ENCODE measurements at places on chromosomes 13 and 19.

DNA sequence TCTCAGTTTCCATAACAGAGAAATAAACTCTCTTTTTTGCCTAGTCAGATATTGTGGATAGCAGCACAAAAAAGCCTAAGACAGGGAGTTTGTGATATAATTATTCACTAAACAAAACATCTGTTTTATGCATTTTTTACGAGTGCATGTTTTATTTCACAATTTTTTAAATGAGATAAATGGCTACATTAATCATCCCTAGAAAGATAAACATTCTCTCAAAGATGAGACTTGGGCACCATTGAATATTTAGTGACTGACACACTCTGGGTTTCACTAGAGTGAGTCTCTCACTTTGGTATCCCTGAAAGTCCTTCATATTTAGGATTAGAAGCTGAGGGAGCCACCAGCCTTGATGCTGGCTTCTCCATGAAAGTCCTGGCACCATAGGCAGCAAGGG is 74.3 kb upstream of the LRCH1 start:
- no peak for DNase-seq

DNA sequence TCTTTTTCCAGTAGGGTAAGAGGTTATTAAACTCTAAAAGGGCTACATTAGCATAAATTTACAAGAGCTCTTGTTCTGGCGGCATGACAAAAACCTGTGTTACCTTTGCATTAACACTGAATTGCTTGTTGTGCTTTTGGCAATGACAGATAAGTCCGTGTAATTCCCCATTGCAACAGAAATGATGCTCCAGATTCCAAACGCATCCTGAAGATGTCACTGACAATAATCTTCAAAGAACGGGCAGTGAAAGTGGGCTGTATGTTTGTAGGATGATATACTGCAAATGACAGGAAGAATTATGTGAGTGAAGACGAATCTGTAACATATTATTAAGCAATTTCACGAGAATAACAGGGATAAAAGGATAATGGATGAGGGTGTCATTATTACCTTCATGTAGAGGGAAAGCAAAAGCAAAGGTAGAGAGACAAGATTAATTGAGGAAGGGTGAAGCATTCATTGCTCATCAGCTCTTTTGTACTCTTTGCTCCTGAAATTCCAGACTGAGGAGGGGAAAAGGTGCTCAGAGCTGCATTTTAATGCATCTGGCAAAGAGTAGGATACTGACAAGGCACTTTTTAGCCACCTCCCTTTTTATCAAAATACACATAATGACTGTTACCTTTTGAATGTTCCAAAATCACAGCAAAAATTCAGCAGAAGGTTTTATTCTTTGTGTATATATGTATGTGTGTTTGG is 38.5 kb upstream of the MAB21L1 start:
- no peak for DNase-seq

- peak; percentile 20 for DNase-seq
Measured at GRCh38 chr13:27168906-27169657, 2.5 kb downstream of the USP12 start.

DNA sequence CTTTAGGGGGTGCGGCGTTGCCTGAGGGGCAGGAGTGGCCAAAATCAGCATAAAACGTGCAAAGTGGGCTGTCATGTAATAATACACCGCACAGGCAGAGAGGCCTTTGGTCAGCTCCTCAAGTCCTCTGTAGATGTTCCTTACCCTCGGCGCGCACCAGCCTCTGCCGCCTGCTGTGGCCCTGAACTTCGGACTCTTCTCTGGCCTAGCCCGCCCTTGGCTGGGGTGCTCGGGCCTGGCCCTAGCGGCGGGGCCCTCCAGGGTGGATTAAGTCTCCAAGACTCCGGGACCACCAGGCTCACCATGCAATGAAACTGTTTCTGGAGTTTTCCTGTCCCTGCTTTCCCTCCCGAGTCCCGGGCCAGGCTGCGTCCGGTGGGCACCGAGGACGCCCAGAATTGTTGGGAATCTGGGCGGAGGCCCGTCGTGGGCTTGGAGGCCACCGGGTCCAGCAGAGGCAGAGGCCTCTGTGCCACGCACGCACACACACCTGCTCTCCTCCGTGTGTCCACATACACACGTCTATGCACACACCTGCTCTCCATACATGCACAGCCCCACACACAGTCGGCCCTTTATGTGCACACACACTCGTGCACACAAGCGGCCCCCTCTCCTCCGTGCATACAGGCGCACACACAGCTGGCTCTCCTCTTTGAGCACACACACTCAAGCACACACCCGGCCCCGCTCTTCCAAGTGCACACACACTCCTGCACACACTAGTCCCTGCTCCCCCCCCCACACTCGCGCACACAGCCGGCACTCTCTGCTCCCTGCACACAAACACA is 1.5 kb upstream of the TFDP1 start:
- DNase-seq: no peak

GRCh38 chr13:73335944-73336343 is 277.1 kb downstream of the KLF5 start:
- DNase-seq: peak; percentile 46

GRCh38 chr13:81017513-81018152 is 676.7 kb upstream of the SPRY2 start:
- DNase-seq: peak; percentile 63

- no peak for DNase-seq
Measured at GRCh38 chr13:91357613-91358386, 10.3 kb downstream of the MIR17HG start.
